ENCODE measurements at places on chromosomes 16 and 17.
A peak's percentile ranks its signal among the peaks of the same experiment; 100 is the strongest.

DNA sequence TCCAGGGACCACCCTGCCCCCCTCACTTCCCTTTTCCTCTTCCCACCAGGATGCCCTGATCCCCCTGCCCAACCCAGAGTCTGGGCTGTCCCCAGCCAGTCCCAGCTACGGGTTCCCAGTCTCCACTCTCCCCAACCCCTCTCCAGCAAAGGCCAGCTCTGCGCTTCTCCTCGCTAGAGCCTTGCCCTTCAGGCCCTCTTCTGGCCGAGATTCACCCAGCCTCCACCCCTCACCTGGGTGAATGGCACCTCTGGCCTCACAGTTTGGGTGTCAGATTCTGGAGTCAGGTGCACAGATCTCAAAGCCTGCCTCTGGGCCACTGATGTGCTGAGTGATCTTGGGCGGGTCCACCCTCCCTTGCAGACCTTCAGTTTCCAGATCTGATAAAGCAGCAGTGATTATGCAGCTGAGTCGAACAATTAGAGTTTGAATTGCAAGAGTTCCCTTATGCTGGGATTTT, 185.6 kb upstream of the TNRC6C start:
- DNase-seq, result no peak

DNA sequence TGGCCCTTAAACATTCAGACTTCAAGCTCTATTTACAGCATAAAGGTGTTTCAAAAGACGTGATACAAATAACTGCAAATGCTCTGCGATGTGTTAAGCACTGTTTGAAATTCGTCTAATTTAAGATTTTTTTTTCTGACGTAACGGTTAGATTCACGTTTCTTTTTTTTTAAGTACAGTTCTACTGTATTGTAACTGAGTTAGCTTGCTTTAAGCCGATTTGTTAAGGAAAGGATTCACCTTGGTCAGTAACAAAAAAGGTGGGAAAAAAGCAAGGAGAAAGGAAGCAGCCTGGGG, 681 bp upstream of the MAPT start:
- DNase-seq, result no peak

- DNase-seq, result peak; percentile 96
Measured at GRCh38 chr17:82396601-82397435, 21.3 kb upstream of the HEXD start.

DNA sequence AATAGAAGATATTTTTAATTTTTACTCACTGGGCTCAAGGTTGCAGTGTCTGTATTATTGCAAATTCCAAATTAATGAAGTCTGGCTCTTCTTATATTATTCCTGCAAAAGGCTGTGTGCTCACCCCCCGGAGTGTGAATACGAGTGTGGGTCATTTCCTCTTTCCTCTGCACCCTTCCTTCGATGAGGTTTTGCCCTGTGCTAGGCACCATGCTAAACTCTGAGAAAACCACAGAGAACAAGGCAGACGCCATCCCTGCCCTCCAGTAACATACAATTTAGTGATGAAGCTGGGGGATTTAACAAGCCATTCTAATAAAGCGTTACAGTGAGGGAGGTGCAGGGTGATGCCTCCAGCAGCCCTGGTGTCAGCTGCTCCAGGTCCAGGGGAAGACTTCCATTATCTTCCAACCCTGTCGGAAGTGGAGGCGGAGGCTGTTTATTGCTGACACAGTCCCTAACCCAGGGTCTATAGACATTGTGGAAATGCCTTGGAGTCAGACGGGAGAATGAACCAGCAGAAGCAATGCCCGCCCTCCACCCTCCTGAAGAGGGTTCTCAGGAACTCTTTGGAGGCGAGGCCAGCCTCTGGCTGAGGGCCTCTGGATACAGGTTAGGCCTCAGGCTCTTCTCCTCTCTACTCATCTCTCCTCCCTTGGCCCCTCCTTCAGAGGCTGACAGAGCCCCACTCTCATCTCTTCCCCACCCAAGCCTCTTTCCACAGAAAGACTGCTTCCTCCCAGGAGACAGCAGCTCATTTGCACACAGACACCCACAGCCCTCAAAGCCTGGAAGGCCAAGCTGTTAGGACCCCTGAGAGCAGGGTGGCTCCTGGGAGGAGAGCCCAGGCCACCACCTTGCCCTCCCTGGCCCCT, 2.0 kb upstream of the ACE start:
- no peak for DNase-seq

DNA sequence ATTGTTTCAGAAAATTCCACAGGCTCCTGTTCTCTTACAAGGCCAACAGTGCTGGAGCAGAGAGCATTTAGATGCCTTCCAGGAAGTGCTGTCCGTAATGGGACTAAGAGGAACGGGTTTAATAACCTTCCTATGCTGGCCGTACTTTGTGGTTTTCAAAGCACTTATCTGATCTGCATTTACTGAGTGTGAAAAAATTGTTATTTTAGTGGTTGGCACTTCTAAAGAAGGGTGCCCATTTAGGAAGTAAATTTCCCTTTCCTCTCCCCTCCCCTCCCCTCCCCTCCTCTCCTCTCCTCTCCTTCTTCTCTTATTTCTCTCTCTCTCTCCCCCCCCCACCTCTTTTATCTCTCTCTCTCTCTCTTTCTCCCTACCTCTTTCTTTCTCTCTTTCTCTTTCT, 72.0 kb upstream of the DNAJA2 start:
- no peak for DNase-seq

DNA sequence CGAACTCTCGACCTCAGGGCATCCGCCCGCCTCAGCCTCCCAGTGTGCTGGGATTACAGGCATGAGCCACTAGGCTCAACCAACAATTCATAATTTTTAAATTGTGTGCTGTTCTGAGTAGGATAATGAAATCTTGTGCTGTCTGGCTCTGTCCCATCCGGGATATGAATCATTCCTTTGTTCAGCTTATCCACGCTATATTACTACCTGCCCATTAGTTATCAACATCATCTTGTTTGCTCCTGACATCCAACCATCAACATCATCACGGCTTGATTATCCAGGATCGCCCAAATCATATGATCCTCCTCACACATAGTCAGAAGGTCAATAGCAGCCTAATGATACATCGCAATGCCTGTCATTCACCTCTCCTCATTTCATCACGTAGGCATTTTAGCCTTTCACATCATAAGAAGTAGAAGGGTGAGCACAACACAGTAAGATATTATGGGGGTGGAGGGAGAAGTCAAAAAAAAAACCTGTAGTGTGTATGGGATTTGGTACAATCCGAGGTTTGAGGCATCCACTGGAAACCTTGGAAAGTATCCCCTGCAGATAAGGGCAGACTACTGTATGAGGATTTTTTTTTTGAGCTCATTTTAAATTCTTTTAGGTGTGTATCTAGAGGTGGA, 77.0 kb upstream of the SIAH1 start:
- no peak for DNase-seq

DNA sequence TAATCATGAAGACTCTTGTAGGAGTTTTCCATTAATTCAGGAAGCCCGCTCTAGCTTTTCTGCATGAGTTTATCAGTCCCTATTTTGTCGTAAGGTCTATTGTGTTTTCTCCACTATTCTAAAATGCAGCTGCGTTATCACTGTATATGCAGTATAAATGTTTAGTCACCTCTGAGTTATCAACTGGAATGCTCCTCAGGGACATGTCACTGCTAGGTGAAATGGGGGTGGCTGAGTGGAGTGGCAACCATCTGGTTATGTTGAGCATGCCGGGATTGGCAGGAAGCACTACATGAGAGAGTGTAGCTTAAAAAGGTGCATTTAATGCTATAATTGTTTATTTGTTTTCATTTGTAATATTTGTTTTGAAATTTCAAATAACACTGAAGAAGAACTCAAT, 285.2 kb upstream of the ELAC2 start:
- DNase-seq, result no peak

GRCh38 chr16:8430401-8430800, 159.9 kb downstream of the TMEM114 start:
- DNase-seq, result no peak

- DNase-seq, result peak; percentile 21
Measured at GRCh38 chr17:6526362-6527152, 29.8 kb downstream of the PITPNM3 start.

DNA sequence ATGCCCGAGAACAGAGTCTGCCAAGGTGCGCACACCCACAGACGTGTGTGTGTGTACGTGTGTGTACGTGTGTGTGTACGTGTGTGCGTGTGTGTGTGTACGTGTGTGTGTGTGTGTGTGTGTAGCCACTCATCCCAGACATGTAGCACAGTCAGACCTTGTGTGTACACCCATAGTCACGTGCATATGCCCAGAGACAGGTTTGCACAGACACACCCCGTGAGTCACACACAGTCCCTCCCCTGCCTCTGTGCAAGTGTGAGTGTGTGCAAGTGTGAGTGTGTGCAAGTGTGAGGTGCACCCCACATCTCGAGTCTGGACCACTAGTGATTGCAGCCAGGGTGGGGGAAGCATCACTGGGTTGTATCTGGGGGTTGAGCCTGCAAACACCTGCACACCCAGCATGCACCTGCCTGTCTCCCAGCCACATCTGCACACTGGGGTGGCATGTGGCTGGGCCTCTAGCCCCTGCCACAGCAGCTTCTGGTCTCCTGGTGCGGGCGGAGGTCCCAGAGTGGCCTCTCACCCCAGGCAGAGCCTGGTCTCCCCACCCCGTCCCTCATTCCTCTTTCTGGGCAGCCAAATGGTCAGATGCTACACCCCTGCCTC, 23.6 kb downstream of the BAHCC1 start:
- no peak for DNase-seq

- DNase-seq, result no peak
Measured at GRCh38 chr17:58365185-58365979, 13.4 kb upstream of the SUPT4H1 start.

DNA sequence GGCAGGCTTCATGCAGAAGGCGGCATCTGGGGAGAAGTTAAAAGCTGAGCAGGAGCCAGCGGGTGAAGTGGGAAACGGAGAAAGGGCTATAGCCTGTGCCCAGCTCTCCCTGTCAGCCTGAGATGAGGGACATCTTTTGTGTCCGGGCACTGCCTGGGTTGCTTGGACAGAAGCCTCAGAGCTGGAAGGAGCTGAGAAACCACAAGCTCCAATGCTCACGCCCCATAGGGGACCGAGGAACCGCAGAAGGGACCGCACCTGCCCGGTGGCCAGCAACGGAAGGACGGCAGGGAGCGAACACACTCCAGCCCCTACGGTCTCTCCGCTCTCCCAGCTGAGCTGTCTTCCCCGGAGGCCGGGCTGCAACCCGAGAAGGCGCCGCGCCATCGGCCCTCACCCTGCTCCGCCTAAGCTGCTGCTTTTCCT, 175.8 kb downstream of the NPIPB11 start:
- no peak for DNase-seq

DNA sequence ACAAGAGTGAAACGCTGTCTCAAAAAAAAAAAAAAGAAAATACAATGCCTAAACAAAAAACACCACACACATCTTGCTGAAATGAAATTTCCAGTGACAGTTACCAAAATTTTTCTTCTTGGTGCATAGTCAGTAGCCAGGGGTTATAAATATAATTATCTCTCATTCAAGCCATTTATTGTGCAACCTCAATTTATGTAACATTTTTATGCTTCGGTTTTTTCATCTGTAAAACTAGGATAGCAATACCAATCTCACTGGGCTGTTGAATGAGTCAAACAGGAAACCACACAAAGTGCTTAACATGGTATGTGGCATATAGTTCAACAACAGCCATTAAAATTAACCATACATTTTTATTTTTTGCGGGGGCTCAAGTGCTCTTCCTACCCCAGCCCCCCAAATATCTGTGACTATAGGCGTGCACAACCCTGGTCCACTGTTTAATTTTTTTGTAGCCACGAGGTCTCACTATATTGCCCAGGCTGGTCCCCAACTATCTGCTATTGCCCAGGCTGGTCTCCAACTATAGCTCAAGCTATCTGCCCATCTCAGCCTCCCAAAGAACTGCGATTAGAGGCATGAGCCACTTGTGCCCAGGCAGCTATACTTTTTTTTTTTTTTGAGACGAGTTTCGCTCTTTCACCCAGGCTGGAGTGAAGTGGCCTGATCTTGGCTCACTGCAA, 2.6 kb downstream of the COG4 start:
- peak; percentile 70 for DNase-seq

- DNase-seq, result peak; percentile 40
Measured at GRCh38 chr17:82424001-82424862, 5.8 kb upstream of the OGFOD3 start.

DNA sequence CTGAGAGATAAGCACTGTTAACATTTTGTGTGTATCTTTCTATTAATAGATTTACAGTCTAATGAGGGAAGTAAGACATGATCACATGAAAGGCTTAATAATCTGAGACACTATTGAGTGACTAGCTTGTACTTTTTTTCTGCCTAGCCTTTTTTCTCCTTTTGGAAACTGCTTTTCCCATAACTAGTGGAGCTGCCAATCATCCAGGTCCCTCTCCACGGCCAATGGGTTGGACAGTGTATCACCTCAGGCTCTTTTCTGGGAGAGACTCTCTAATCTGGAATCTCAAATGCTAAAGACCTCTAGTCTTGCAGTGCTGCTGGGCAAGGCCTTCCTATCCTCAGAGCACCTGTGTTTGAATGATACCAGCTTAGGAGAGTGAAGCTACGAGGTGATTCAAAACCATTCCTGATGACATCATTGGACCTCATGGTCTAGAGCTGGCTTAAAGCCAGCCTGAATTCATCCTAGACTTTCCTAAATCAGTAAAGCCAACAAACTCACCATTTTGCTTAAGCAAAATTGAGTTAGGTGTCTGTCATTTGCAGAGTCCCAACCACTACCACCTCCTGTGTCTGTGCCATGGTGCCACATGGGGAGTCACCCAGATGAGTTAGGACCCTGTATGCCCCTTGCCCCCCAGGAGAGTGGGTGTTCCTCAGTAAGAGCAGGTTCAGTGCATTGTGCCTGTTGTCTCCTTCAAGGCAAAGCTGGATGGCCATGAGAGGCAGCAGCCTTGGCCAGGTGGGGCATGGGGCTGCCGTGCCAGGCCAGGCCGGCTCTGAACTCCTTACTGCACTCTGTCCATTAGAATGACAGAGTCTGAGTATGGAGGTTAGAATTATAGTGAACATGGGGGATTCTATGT, 62.9 kb downstream of the SPECC1 start:
- DNase-seq, result no peak

GRCh38 chr17:8963014-8963413, 2.5 kb downstream of the PIK3R5 start:
- no peak for DNase-seq

DNA sequence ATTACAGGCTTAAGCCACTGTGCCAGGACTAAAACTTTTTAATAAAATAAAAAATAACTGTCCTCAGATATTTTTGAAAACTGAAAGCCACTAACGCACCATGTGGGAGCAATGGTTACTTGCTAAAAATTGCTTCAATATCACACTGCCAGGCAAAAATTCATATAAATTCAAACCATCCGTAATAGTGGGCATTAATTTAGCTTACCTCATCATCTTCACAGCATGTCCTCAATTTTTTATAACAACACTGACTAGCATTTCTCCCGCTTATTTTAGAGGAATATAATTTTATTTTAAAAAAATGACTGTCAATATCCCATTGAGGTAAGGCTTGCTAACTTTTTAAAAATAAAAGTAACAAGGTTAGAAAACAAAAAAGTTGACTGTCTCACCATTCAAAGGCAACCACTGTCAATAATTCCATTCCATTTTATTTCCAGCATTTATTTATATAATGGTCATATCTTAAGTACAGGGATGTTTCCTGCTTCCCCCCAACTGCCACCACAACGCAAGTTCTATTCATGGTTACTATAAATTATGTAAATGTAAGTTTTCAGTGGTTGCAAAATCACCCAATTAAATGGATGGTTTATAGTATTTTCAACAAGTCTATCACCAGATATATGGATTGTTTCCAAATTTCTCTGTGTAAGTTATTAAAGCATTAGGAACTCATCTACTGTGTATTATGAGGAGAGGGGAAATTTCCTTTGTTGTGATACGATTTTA, 25.4 kb downstream of the GSPT1 start:
- no peak for DNase-seq
